Right atrium auricular region (tissue), 2 donors: ENCODE measurements at places on chromosomes 1 and 21.

- no peak for DNase-seq
These were observed 6.9 kb downstream of the CTTNBP2NL start for GRCh38 chr1:112402682-112403643.

DNA sequence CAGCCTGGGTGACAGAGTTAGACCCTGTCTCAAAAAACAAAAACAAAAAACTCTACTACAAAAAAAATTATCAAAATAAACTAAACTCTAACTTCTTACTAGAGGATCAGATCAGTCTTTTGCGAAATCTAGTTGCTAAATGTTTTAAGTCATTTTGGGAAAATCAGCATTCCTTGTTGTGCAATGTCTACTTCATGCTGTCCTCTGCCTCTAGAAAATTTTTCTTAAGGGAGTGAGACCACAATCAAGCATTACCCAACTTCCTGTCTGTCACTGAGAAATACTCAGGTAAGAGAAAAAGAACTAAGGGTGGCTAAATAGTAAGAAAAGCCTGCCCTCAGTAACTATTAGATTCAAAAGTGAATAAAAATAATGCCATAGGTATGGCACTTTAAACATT, 67.2 kb upstream of the FOXD3 start:
- DNase-seq: no peak

DNA sequence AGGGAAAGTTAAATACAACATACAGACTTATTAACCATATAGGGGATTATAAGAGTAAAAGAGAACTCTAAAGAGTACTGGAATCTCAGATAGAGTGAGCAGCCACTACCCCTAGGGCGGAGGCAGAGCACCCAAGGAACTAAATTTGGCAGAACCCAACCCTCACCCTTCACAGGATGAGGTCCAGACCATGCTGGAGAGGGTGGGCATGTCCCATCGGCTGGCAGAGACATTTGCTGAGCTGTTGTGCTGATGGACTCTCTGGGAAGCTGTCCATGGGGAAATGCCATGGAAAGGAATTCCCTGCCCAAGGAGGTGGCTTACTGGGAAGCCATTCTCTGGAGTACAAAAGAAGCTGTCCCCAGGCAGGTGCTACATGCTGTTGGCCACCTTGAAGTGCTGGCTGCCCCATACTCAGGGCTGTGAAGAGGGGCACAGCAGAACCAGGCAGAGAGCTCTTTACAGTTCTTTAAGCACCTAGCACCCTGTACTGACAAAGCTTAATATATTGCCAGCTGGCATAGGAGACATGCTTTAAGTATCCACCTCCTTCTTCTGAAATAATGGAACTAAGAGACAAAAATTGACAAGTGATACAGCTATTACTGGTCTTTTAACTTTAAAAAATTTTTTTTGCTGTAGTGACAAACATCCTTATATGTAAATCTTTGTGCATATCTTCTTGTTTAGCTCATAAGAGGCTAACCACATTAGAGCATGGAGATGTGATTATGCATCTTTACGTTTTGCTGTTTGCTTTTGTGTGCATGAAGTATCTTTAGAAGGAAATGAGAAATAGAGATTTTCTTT, 29.6 kb downstream of the TSNAX start:
- no peak for DNase-seq

- no peak for DNase-seq
These were observed 150.1 kb downstream of the HHAT start for GRCh38 chr1:210478820-210479219.

DNA sequence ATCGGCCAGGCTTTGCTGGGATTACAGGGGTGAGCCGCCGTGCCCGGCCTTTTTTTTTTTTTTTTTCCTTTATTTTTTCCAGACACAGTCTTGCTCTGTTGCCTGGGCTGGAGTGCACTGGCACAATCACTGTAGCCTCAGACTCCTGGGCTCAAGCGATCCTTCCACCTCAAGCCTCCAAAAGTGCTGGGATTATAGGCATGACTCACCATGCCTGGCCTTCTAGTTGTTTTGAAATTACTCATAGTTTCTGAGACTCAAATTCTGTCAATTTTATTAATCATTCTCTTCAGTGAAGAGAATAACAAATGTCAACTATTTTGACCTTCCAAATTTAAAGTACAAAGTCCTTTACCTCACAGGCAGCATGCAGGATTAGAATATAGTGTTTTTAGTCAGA, 374.5 kb downstream of the PLA2G4A start:
- DNase-seq: no peak

DNA sequence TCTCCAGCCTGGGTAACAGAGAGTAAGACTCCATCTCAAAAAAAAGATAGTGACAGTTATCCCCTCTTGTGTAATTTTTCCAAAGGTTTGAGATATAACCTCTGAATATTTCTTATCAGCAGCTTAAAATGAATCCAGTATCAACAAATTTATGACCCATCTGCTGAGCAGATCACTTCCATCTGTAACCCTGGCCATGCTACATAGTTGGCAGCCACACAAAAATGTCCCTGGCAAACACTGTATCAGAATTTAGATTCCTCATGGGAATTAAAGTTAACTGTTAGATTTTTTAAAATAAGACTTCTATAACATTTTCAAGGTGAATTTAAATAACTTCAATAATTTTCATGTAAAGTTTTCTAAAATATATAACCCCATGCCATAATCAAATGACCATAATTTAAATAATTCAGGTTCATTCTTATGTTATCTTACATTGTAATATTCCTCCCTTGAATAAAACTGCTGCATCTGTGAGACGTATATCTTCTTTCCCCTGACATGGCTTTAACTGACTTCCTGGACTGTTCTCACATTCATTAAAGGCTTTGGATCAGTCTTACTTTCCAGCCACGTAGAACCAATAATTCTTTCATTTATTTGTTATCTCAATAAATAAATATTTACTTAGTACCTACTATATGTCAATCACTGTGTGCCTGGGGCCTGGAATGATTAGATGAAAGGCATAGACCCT, 5.3 kb upstream of the PRPF38B start:
- DNase-seq: no peak

DNA sequence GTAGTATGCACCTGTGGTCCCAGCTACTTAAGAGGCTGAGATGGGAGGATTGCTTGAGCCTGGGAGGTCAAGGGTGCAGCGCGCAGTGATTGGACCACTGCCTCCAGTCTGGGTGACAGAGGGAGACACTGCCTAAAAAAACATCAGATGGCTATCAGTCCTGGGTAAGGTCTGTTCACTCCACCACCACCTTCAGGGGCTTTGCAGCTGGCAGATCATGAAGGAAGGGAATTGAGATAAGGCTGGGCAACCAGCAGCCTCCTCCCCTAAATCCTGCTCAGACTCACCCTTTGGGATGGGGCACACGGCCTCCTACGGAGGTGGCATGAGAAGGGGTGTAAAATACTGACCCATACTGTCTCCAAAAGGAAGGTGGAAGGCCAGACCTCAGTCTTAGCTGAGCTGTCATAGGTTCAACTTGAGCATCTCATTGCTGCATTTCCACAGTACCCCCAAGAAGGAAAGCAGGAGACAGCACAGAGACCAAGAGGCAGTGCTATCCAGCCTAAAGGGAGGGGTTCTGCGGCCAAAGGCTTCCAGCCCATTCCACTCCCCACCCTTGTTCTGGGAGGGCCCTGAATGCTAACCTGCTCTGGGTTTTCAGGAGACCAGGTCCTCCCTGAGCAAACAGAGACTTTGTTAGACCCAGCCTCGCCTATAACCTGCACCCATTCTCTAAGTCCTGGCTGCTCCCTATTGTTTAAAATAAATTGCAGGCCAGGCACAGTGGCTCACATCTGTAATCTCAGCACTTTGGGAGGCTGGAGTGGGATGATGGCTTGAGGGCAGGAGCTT, 13.7 kb downstream of the SLC45A3 start:
- no peak for DNase-seq

DNA sequence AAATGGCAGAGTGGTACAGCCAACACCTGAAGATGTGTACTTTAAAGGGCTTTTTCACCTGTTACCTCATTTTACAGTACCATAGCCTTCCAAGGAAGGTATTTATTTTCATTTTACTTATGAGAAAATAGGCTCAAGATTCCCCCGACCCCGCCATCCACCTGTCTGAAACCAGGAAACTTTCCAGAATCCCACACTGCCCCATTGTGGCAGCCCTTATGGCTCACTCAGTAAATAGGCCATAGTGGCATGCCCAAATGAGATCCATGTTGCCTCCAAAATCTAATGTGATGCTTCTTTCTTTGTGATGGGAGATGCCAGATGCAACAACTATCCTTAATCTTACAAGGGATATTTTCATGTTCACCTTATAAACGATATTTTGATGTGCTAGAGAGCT, 97.8 kb downstream of the EBNA1BP2 start:
- no peak for DNase-seq

DNA sequence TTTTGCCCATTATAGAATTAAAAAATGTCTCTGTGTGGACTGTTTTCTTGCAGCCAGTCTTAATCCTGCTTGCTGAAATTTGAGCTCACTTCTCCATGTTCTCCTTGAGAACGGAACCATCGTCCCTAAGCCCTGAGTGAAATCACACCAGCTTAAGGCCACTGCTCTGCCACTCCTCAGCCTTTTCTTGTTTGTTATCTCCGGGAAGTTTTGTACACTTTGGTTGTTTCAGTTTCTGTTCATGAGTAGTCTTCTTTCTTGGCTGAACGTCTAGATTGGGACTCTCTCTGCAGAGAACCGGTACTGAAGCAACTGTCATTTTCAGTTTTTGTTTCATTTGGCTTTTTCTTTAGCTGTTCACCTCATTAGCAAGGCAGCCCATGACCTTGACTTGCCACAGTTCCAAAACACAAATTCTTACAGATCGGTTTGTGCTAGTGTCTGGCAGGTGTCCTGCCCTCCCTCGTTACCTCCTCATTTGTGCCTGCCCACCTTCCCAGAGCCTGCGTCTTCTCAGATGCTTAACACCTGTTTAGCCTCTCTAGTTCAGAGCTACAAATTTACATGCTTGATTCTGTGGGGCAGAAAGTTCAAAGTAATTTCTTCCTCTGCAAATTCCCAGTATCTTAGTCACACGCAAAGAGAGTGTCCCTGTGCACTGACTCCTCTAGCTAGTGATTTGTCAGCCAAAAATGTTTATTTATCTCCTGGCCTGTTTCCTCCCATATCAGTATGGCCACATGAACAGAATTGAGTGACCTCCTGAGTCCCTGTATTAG, 12.4 kb downstream of the PSEN2 start:
- DNase-seq: no peak

- no peak for DNase-seq
These were observed 733 bp downstream of the TMEM35B start for GRCh38 chr1:34984435-34984792.

DNA sequence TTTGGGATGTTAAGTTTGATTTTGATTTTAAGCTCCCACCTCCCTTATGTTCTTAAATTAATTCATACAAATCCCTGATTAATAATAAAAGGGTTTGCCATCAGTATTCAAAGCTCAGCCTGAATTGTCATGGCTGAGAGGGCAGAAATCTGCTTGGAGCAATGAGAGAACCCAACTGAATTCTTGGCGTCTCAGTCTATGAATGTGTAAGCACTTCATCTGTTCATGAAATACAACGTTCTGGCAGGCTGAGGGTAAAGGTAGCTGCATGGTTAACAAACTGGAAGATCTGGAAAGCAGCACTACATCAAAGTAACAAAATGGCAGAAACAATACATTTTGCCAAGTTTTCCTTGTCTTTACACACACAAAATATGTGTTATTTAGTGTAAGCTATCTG, 95.3 kb downstream of the ACBD6 start:
- no peak for DNase-seq

DNA sequence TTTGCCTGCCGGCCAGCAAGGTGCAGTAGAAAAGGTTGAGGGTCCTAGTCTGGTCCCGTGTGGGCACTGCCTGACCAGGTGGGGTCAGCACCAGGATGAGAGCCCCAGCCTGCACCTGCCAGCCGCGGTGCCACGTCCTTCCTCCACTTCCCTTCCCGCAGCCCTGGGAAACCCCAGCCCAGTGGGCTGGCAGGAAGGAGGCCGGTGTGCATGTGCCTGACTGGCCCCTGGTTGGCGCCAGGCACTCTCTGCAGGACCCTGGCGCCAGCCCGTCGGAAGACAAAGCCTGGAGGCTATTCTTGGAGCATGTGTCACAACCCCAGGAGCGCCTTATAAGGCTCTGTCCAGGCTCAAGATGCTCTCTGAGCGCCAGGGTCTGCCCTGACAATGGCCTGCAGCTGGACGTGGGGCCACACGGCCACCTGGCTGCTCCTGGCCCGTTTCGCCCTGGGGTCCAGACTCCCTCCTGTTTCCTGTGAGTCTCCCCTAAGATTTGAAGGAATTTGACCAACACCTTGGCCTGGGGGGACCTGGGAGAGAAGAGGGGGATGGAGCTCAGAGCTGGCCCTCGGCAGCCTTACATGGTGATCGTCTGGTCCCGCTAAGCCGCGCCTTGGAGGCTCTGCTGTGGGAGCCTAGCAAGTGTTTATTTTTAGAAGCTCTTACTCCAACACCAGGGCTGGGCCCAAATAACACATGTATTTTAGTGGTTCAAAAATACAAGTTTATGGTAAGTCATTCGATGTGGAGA, 31.9 kb upstream of the POFUT2 start:
- DNase-seq: no peak

DNA sequence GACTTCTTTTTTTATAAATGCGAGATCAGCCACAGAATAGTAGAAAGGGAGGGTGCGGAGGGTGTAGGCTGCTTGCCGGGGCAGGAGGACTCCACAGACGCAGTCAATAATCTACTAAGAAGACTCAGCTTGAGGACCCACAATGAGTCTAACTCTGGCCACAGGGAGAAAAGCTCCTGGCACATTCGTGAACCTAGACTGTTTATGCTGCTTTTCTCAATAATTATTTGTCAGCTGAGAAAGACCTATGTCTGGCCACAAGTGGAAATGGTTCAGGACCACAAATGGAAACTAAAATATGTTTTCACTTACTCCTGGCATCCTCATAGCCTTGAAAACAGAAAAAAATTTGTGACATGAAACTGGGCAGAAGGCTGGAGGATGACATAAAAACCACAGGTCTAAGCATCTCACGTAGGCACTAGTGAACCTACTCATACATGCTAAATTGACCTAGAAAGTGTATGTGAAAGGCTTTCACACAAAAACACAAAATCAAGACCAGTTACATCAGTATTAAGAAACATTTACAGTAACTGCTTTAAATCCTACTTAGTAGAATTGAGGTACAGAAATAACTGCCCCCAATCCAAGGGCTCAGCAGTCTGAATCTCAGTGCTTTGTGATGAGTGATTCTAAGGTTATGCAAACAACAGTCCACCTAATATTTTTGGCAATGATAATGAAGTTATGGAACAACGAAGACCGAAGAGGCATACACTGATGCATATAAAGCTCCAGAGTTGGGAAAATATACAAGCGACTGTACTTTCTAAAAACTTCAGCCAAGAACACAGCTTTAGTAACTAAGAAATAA, 159.5 kb downstream of the SLC45A1 start:
- no peak for DNase-seq

- no peak for DNase-seq
These were observed 34.0 kb downstream of the SLC45A1 start for GRCh38 chr1:8351693-8352470.

DNA sequence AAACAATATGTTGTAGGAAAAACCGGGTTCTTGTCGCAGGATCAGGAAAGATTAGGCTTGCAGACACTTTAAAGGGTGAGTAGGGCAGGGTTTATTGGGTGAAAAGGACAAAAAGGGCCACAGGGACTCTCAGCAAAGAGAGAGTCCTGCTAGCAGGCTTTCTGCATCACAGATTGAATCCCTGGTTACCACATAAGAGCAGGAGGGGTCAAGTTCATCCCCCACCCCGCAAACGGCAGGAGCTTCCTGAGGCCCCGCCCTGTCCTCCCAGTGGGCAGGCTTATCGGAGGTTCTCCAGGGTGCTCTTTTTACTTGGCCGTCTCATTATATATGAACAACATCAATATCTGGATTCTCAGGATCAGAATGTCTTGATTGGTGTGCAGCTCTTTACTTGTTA, 47.7 kb downstream of the SYCP1 start:
- no peak for DNase-seq

GRCh38 chr21:42837421-42838211, 41.7 kb downstream of the WDR4 start:
- peak; percentile 52 for DNase-seq
